Occipital lobe (tissue), 3 donors: ENCODE measurements at places on chromosomes 1 and 21.

GRCh38 chr1:203199816-203200571 lies 13.5 kb upstream of the CHI3L1 start:
- no peak for DNase-seq

GRCh38 chr1:9416506-9416905 lies 122.8 kb upstream of the SLC25A33 start:
- no peak for DNase-seq

GRCh38 chr1:98260412-98260811 lies 339.6 kb upstream of the DPYD start:
- DNase-seq, result no peak

DNA sequence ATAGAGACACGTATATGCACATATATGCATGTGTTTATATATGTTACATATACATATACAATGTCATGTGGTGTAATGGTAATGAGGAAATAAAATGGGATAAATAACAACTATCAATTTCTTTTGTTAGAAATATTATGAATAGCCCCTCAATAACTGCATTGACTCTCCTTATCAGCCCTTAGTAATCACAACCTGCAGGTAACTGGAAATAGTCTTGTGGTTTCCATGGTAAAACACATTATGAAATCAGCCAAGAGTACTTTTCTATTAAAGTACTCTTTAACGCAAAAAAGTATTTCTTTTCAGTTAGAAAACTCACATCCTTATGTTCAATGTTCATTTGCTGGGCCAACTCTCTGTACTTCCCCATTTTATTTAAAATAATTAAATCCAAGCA lies 105.8 kb downstream of the KCNT2 start:
- no peak for DNase-seq
